NCI-H345 (cell line): ENCODE measurements at places on chromosomes 3 and 15.

DNA sequence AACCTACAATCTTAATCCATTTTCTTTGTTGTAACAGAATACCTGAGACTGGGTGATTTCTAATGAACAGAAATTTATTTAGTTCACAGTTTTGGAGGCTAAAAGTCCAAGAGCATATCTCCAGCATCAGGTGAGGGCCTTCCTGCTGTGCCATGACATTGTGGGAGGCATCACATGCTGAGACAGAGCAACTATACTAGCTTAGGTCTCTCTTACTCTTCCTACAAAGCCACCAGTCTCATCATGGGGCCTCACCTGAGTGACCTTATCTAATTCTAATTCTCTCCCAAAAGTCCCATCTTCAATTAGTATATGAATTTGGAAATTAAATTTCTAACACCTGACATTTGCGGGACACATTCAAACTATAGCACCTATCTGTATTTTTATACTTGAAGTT lies 247.1 kb upstream of the MRPL3 start:
- DNase-seq: no peak

GRCh38 chr15:69658411-69658945 lies 205.9 kb downstream of the RPLP1 start:
- no peak for DNase-seq

DNA sequence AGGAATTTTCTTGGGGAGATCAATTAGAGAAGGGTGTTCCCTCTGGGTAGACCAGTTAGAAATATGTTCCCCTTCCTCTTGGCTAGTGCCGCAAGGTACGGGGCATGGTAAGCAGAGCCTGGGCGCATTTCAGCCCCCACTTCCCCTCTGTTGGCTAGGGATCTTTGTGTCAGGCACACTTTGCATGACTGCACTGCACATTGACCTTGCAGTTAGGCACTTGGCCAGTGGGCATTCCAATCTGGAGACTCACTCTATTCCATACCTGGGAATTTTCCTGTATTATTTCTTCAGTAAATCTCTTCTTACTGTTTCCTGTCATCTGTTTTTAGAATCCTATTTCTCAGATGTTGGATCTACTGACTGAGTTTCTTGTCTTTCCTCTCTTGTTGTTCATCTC lies 30.0 kb upstream of the CACNA1D start:
- DNase-seq: no peak

DNA sequence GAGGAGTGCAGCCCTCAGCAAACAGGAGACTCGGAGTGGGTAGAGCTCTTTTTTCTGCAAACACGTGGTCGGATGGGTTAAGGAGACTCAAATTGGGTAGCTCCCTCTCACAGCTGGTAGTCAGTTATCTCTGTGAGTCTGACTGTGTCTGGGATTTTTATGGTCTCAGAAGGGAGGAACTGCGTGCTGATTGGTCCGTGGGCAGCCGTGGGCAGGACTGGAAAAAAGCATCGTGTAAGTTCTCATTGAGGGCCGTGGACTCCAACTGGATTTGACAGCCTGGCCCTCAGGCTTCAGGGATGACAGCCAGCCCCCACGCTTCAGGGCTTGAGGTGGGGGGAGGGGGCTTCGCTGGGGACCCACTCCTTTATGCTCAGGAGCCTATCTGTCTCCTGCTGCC lies 463.9 kb downstream of the EPHA3 start:
- DNase-seq: no peak

- no peak for DNase-seq
Measured at GRCh38 chr15:33149919-33150318, 44.6 kb downstream of the FMN1 start.

DNA sequence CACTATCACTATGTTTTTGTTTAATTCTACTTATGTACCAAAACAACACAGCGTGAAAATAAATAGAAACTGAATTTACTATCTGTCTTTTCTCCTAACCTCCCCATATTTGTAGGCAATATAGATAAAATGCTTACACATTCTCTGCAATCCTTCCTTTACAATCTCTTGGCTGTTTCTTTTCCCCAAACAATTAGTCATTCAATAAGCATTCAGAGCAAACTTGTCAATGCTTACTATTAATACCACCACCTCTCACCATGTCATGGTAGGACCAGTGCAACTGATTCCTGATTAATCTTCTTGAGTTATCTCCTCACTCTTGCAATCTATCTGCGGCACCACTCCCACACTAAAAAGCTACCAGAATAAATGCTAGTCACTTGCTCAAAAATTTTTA lies 74.0 kb upstream of the TTBK2 start:
- DNase-seq: no peak

DNA sequence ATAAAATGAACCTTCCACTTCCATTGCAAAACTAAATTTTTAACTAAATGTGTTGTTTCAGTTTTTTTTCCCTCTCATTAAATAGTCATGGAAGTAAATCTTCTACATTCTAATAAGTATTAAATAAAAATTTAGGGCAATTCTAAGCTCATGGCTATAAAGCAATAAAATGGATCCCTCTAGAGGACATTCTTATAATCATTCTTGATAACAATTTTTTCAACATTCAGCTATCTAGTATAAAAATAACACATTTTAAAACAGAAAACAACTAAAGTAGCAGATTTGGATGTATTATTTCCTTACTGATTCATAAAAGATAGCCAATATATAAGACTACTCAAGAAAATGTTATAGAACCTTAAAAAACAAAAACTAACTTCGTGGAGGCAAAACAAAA lies 393.1 kb downstream of the PLOD2 start:
- DNase-seq: no peak

GRCh38 chr3:17070161-17070959 lies 185.6 kb downstream of the PLCL2 start:
- peak; percentile 59 for DNase-seq

- DNase-seq: no peak
Measured at GRCh38 chr3:188205992-188206416, 52.0 kb downstream of the LPP start.

GRCh38 chr15:48868023-48868422 lies 9.9 kb upstream of the EID1 start:
- DNase-seq: no peak

- DNase-seq: no peak
Measured at GRCh38 chr15:74790080-74790916, 8.4 kb downstream of the CSK start.

DNA sequence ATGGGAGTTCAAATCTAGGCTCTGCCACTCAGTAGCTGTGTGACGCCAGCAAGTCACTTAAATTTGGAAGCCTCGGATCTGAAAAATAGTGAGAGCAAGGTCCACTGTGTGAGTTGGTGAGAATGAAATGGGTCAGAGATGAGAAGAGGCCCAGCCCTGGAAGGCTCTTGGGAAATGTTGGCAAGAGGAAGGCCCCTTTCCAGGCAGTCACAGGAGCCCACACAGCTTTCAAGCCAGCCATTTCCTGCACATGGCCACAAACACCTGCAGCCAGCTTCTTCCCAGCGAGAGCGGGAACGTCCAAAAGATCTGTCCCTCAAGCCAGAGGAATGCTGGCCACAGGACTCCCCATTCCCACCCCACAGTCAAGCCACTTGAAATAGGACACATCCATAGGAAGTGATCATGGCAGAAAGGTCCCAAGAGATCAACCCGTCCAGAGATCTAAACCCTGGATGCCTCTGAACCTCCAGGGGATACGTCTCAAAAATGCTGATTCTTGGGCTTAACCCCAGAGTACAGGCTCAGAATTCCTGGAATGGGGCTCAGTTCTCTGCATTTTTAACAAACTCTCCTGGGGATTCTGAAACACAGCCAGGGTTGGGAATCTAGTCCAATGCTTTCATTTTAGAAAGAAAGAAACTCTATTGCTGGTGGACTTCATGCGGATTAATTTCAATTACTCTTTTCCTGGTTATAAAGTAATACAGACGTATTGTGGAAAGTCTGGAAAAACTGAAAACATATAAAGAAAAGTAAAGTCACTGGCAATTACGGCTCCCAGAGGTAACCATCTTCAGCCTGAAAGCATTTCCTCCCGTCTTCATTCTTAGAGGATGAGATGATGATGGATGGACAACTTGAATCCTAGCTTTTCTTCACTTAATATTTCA lies 35.9 kb downstream of the NTRK3 start:
- no peak for DNase-seq

- DNase-seq: no peak
Measured at GRCh38 chr15:57509965-57510364, 81.7 kb upstream of the MYZAP start.

GRCh38 chr3:192915304-192915703 lies 2.4 kb downstream of the MB21D2 start:
- DNase-seq: peak; percentile 68

GRCh38 chr15:91114301-91114700 lies 14.2 kb downstream of the SV2B start:
- DNase-seq: no peak

DNA sequence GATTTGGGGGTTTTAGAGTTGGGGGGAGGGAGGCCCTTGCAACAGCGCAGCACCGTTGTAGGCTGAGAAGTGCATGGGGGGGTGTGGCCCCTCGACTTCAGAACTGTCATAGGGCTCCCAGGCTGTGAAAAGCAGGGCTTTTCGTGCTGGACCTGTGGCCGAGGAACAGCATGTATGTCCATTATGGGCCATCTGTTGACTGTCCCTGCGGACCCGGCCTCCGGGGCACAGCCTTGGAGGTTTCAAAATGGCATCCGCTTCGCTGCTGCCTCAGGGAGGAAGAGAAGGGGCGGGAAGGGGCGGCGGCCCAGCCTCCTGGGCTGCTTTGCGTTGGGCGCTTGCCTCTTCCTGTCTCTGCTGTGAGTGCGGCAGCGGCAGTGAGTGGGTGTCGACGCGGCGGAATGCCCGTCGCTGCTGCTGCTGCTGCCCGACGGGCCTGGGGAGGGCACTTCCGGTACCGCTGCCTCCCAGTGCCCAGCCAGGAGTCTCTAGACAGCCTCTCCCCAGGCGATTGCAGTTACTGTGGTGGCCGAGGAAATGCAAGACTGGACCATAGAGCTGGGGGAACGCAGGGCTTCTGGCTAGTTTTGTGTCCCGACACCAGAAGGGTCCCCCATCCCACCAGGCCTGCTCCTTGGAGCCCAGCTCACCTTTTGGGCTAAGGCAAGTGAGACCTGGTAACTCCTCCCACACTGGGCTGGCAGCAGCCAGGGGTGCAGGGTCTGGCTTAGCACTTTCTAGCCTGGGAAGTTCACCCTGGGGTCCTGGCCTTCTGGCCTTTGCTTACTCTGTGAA lies 1.9 kb downstream of the GNAI2 start:
- DNase-seq: peak; percentile 67

DNA sequence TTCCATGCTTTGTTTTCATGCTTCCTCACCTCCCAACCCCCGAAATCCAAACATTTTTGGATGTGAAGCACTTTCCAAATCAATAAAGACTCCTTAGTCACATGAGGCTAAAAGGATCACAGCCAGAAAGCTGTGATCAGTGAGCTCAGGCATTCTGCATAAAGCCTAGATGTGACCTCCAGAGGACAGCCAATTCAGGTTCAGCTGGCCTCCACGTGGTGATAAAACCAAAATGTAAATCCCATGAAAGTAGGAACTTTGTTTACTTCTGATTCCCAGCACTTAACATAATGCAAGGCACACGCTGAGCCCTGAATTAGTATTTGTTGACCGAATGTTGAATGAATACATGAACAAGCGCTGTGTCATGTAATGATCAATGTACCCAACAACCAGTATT lies 249.5 kb upstream of the EOMES start:
- peak; percentile 9 for DNase-seq

DNA sequence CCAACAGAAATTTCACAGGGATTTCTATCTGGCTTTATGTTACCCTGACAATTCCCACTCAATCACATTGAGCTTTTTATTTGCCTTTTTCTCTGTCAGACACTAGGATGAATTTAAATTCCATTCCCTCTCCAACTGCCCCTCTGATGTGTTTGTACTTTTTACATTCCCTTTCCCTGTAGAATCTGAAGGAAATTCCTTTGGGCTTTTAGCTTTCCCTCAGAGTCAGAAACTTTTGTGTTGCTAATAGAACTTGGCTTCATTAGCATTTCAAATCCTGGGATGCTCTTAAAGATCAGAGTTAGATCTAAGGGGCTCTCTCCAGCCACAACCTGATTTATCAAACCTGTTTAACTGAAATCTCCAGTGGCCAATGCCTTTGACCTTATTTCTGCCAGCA lies 7.9 kb upstream of the RARB start:
- DNase-seq: no peak

GRCh38 chr3:106728315-106729098 lies 648.7 kb upstream of the CCDC54 start:
- no peak for DNase-seq

DNA sequence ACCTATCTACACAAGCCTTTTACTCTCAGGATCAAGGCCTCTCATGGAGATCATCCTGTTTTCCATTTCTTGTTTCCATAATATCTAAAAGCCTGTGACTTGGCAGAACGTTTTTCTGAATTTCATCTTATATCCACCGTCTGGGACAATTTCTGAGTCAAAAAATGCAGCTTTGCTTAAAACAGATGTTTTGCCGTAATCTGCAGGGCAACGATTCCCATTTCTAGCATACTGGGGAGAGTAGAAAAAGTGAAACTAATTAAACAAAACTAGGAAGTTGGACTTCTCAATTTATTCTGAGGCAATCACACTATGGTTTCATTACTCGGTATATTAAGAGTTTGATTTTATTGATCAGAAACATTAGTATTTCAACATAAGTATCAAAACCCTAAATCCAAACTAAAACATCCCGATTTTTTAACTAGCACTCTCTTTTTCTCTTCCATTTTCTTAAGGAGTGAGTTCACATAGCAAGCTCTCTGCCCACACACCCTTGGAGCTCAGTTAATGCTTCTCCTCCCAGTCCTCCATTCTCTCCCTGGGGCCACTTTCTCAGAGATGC lies 33.6 kb downstream of the SPATA12 start:
- DNase-seq: no peak

DNA sequence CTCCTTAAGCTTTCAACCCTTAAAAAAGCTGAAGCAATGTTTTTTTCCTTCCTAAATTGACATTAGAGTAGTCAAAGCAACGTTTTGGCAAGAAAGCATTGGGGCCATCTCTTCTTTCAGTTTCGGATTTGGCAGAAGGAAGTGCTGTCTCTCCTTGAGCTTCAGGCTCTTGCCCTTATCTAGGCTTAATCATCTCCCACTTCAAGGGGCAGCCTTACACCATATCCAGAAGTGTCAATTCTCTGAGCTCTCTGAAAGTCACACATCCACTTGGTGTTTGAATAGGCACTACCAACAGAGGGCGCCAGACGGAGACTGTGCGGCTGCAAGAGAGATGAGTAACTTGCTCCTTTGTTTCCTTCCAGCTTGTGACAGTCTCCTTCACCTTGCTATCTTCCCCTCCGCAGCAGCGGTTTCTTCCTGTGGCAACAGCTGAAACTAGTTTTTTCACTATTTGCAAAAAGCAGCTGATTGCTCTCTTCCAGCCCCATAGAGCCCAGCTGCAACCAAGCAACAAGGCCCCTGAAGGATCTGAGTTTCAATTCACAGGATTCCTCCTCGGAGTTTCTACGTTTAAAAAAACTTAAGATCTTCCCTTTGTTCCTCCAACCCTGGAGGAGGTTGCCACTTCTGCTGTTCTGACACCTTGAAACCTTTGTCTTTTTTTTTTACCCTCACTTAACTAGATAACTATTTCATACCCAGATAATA lies 147.0 kb upstream of the SLCO3A1 start:
- peak; percentile 71 for DNase-seq

DNA sequence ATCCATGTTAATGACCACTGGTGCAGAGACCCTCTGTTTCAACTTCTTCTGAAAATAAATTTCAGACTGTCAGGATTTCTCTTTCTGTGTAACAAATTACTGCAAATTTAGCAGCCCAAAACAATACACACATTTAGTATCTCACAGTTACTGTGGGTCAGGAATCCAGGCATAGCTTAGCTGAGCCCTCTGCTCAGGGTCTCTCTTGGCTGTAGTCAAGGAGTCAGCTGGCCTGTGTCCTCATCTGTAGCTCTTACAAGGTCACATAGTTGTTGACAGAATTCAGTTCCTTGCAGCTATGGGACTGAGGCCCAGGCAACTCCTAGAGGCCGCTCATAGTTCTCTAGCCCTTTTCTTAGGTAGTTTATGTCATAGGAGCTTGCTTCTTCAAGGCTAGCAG lies 51.9 kb downstream of the NKIRAS1 start:
- no peak for DNase-seq
